ENCODE measurements at places on chromosomes 2 and 18.

DNA sequence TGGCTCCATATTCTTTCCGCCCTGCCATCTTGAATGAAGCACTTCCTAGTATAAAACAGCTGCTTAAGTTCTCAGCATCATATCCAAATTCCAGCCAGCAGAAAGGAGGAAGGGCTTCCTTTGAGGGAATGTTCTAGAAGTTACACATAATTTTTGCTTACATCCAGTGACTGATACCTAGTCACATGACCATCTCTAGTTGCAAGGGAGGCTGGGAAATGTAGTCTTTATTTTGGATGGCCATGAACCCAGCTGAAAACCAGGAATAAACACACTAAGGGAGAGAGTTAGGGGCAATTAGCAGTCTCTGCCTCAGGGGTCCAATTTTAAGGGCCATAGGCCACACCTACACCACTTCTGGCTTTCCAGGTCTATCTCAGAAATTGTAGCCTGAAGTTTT lies 57.8 kb upstream of the LMAN1 start:
- DNase-seq: no peak

DNA sequence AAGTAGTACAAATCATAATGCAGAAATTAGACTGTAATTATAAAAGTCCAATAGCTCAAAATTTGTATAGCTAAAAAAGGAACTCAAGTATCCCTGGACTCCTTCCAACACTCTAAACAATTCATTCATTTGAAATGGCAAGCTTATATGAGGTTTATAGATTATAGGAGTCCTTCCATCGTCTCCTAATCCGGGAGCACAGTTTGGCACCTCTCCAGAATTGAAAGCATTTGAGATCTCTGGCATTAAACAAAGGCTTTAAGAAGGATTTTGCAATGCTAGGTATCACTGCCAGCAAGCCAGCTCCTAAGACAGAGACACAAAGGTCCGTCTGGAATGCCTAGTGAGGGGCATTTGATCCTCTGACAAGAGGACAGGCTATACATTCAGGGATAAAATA lies 90.9 kb downstream of the ACVR1 start:
- DNase-seq: no peak

GRCh38 chr2:111694700-111695101 lies 189.3 kb downstream of the ANAPC1 start:
- peak; percentile 82 for DNase-seq

DNA sequence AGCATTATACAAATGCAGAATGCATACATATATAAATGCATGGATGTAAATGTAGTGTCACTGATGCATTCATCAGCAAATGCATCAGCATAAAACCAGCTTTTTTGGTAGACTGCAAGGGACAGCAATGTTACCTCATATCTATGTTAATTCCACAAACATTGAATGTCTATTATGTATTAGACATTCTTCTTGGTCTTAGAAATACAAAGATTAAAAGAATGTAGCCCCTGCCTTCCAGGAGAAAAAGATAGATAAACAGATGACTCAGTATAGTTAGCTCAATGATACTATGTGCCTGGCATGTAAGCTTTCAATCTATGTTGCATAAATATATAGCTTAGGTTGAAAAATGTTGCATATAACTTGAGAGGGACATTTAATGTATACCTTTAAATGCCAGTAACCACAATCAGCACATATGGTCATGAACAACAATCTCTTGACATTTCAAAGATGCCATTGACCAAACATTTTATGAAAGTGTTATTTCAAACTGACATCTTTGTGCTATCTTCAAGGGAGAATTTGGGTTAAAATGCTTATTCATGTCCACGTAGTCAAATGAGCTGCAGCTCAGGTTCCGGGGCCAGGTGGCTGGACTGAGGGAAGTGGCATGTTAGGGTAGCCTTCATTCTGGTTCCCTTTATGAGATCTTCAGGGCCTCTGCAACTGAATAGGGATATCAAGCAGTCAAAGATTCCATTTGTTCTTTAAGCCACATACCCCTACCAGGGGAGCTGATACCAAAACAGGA lies 45.2 kb upstream of the GCG start:
- DNase-seq: peak; percentile 90

DNA sequence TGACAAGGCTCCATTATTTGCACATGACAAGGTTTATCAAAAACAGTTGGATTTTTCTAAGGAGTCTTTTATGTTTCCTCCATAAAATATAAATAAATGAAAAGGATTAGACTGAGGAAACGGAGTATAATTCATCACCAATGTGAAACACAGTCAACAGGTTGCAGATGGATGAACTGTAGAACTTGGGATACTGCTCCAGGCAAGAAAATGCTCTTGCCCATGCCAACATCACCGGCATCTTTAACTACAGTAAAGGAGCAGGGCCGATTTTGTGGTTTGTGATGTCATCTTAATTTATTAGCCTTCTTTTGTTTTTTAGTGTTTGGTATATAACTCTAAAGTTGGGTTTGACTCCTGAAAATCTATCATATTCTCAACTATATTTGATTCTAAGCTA lies 577.3 kb downstream of the EPHA4 start:
- no peak for DNase-seq

- peak; percentile 39 for DNase-seq
Measured at GRCh38 chr2:237533668-237534161, 32.7 kb upstream of the PRLH start.

GRCh38 chr18:55302167-55302833 lies 285.7 kb downstream of the TCF4 start:
- DNase-seq: peak; percentile 56

GRCh38 chr18:62521593-62521992 lies 1.2 kb upstream of the ZCCHC2 start:
- DNase-seq: no peak
